HEK293T (cell line): ENCODE measurements at places on chromosomes 4 and X.

DNA sequence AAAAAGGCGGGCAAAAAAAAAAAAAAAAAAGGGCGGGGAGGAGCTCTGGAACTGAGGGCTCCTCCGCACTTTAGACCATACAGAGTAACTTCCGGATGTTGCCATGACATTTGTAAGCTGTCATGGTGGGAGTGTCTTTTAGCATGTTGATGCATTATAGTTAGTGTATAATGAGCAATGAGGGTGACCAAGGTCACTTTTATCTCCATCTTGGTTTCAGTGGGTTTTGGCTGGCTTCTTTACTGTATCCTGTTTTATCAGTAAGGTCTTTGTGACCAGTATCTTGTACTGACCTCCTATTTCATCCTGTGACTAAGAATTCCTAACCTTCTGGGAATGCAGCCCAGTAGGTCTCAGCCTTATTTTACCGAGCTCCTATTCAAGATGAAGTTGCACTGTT lies 193.4 kb downstream of the UGT8 start:
- DNase-seq, result no peak

GRCh38 chr4:24885342-24885741 lies 27.5 kb downstream of the CCDC149 start:
- DNase-seq, result no peak

GRCh38 chrX:47697181-47697580 lies 38.2 kb upstream of the UXT start:
- no peak for DNase-seq

DNA sequence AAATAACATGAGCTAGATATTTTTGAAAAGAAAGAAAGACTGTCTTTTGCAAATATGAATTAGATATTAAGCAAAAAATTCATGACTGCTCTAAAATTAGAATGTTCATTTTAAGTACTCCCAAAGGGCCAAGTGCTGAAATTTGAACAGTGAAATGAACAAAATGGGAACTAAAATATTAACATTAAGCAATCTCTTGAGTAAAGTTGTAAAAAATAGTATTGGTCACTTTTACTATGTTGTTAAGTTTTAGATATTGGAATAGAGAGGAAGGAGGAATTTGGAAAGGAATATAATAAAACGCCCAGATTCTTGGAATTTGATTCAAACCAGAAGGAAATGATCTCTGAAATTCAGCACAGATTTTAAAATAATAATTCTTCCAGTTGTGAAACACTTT lies 125.9 kb upstream of the ANK2 start:
- no peak for DNase-seq

DNA sequence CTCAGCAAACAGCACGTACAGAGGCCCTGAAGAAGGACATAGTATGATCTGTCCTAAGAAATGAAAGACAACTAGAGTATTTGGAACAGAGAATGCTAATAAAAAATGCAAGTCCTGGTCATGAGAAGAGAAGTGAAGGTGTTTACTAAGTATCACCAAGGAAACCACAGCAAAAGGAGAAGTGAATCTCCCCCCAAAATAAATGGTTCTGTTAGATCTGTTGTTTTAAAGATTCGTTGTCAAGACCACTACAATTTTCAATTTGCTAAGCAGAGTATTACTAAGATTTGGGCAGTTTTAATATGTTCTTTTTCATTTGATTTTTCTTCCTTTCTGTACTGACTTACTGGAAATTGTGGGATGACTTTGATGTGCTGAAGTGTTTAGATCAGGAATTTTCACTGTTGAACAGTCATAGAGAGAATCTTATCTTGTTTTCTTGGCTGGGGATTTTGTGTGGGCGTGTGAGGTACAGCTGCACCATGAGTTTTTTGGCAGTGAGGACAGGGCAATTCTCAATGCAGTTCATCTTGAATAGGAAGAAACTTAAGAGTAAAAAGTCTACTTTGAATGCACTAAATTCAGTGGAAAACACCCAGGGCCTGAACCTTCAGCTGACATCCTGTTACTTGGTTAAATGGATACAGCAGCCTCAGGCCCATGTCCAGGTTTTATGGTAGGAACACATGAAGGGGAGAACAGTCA lies 132.2 kb downstream of the STIM2 start:
- DNase-seq, result no peak
